Airway epithelial cell (primary cell): ENCODE measurements at places on chromosomes 12 and 14. TPM values are rescaled to one million over a fixed set of nuclear protein-coding genes. Genes with fewer than 3 reads are reported as not detected.

The PTPRO gene
- 0.21 and 0.23 TPM in 2 replicates for total RNA-seq

The PLEKHD1 gene
- total RNA-seq, result not detected in 2 replicates

The GUCY2C gene
- total RNA-seq, result not detected in 2 replicates

The KRT2 gene
- total RNA-seq, result 0.28 TPM in 1 of 2 replicates, not detected in the other

The RPS6KA5 gene
- total RNA-seq, result 3.5 and 4.6 TPM in 2 replicates

The SLC39A9 gene
- 62.9 and 77.8 TPM in 2 replicates for total RNA-seq

The HSP90B1 gene
- 449 and 528 TPM in 2 replicates for total RNA-seq

The MFAP5 gene
- 13.8 and 15.3 TPM in 2 replicates for total RNA-seq

The MMP17 gene
- total RNA-seq, result 4.6 and 7.8 TPM in 2 replicates

The SRRM4 gene
- total RNA-seq, result not detected in 2 replicates

The BMAL2 gene
- total RNA-seq, result 30.8 and 47.3 TPM in 2 replicates

The EFS gene
- 15.0 and 23.2 TPM in 2 replicates for total RNA-seq

The OR6C2 gene
- total RNA-seq, result not detected in 2 replicates

The TAS2R13 gene
- 0.14 TPM in 1 of 2 replicates, not detected in the other for total RNA-seq

The DUSP16 gene
- total RNA-seq, result 10.1 and 10.5 TPM in 2 replicates

The NRXN3 gene
- total RNA-seq, result 0.63 and 0.98 TPM in 2 replicates

The ATXN3 gene
- total RNA-seq, result 12.8 and 51.0 TPM in 2 replicates

The SPIC gene
- not detected in 2 replicates for total RNA-seq

The COCH gene
- 0.42 and 1.0 TPM in 2 replicates for total RNA-seq

The GARIN6 gene
- total RNA-seq, result not detected in 2 replicates

The GLS2 gene
- 4.2 and 6.0 TPM in 2 replicates for total RNA-seq

The PPP1R1A gene
- total RNA-seq, result not detected in 2 replicates

The CD69 gene
- not detected in 2 replicates for total RNA-seq

The CHGA gene
- total RNA-seq, result 0.07 TPM in 1 of 2 replicates, not detected in the other

The DYRK2 gene
- 10.5 and 12.2 TPM in 2 replicates for total RNA-seq

The DAO gene
- total RNA-seq, result not detected in 2 replicates

The MANSC4 gene
- total RNA-seq, result not detected in 2 replicates

The RTN1 gene
- total RNA-seq, result 0.98 TPM in 1 of 2 replicates, not detected in the other

The TMEM30B gene
- total RNA-seq, result 24.6 and 40.1 TPM in 2 replicates

The IGF1 gene
- total RNA-seq, result not detected in 2 replicates

The KRT80 gene
- 6.5 and 7.3 TPM in 2 replicates for total RNA-seq

The SLC25A47 gene
- total RNA-seq, result not detected in 2 replicates

The CCDC197 gene
- total RNA-seq, result not detected in 2 replicates

The KRT74 gene
- total RNA-seq, result 0.21 and 0.33 TPM in 2 replicates

The FOXG1 gene
- not detected in 2 replicates for total RNA-seq

The LMBR1L gene
- 13.4 and 20.5 TPM in 2 replicates for total RNA-seq

The A2ML1 gene
- total RNA-seq, result 93.6 and 137 TPM in 2 replicates

The GPRC5D gene
- not detected in 2 replicates for total RNA-seq

The MYBPC1 gene
- total RNA-seq, result not detected in 2 replicates

The TDRD9 gene
- 0.74 and 0.92 TPM in 2 replicates for total RNA-seq

The INHBC gene
- 0.74 TPM in 1 of 2 replicates, not detected in the other for total RNA-seq

The SLCO1B1 gene
- not detected in 2 replicates for total RNA-seq

The BICDL1 gene
- total RNA-seq, result 7.8 and 9.4 TPM in 2 replicates

The PLEK2 gene
- total RNA-seq, result 86.1 and 98.0 TPM in 2 replicates

The B4GALNT3 gene
- 10.3 and 11.6 TPM in 2 replicates for total RNA-seq

The ADAM21 gene
- total RNA-seq, result 0.14 and 1.2 TPM in 2 replicates

The LHX5 gene
- 0.28 TPM in 1 of 2 replicates, not detected in the other for total RNA-seq

The DUSP6 gene
- total RNA-seq, result 76.9 and 106 TPM in 2 replicates

The NYNRIN gene
- total RNA-seq, result 16.4 and 21.9 TPM in 2 replicates

The CAPS2 gene
- total RNA-seq, result 1.7 and 3.2 TPM in 2 replicates

The TUNAR gene
- not detected in 2 replicates for total RNA-seq
